ENCODE measurements at places on chromosomes 2 and 18.

DNA sequence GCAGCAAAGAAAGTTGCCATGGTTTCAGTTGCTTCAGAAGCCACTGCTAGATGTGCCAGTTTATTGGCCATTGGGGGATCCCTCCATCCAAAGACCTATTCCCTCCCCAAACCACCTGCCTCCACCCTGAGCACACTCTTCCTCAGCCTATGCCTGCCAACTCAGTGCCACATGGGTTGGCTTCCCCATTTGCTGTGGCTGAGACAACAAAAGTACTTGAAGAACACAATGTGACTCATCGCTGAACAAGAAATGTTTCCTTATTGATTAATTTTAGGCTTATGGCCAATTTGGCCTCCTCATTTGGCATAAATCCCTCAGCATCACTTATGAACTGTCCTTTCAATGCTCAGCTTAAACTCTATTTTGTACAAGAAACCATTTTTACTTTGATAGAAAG lies 215.9 kb downstream of the TMEM247 start:
- DNase-seq = no peak

DNA sequence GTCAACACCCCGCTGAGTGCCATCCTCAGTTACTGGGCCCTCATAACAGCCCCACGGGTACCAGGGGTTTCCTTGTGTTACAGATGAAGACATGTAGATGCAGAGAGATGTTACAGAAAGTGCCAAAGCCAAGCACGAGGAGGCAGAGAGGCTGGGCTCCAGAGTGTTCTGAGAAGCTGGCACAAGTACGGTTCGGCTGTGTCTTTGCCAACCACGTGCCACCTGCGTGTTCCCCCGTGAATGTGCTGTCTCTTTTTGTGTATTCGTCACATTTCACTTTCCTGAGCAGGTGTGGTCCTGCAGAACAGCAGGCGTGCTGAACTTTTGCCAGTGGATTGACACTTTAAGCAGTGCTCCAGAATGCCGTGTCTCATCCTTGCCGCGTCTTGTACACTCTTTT lies 124.6 kb downstream of the NCK2 start:
- no peak for DNase-seq

DNA sequence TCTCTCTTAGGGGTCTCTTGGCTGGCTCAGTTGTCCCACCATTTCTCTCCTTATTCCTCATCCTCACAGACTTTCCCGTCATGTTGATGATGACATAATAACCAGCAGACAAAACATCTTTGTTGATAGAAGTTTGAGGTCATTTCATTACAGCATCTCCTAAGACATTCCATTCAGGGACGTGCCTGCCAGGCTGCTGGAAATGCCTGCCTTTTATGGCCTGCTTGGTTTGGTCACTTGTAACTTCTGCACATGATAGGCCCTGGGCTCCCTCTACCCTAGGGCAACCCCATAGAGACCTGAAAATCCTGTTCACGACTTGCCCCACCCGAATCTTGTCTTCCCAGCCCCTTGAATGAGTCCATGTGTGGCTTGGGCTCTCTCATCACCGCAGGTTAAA lies 81.7 kb downstream of the SDC1 start:
- DNase-seq = no peak

GRCh38 chr2:236971919-236972381 lies 113.7 kb upstream of the COPS8 start:
- no peak for DNase-seq

GRCh38 chr2:22903616-22904015 lies 481.4 kb upstream of the KLHL29 start:
- no peak for DNase-seq

- DNase-seq = no peak
Measured at GRCh38 chr2:98839292-98839691, 96.7 kb downstream of the CRACDL start.

DNA sequence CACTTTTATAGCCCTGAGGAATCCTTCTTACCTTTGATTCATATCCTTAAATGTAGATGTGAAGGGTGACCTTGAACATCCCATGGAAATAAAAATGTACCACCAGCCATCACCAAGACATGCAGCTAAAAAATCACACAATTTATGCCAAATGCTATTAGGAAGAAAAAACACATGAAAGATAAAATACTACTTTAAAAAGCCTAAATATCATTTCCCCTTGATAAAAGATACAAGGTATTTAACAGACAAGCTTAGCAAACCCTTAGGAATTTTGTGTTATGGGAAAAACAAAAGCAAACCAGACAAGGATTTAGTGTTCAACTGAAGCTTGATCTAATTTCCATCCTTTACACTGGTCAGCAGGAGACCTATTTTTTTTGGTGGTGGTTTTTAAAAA lies 255.0 kb downstream of the ICOS start:
- no peak for DNase-seq

GRCh38 chr2:39476524-39476923 lies 39.4 kb upstream of the MAP4K3 start:
- DNase-seq = no peak

- DNase-seq = no peak
Measured at GRCh38 chr18:48833701-48834412, 116.9 kb downstream of the SMAD7 start.

DNA sequence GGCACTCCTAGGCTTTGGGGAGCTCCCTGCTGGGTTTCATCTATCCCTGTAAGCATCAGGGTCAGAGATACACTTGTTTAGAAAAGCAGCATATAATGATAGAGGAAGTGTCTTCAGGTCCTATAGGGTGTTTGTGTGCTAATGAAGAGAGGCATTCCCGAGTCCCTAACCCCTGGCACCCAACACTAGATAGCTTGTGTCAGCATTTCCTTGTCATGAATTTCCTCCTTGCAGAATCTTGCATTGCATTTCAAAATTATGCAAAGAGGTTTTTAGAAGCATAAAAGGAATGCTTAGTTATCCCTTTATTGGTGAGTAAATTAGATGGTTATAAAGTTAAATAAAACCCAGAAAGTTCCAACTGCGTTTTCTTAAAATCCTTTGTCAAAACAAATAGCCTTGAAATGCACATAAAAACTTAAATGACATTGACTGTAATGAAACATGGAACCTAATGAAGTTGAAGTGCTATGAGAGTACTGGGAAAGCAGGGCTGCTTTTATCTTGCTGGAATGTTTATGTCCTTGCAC lies 63.7 kb upstream of the LHCGR start:
- DNase-seq = no peak

GRCh38 chr2:197358931-197359330 lies 48.4 kb upstream of the ANKRD44 start:
- no peak for DNase-seq

DNA sequence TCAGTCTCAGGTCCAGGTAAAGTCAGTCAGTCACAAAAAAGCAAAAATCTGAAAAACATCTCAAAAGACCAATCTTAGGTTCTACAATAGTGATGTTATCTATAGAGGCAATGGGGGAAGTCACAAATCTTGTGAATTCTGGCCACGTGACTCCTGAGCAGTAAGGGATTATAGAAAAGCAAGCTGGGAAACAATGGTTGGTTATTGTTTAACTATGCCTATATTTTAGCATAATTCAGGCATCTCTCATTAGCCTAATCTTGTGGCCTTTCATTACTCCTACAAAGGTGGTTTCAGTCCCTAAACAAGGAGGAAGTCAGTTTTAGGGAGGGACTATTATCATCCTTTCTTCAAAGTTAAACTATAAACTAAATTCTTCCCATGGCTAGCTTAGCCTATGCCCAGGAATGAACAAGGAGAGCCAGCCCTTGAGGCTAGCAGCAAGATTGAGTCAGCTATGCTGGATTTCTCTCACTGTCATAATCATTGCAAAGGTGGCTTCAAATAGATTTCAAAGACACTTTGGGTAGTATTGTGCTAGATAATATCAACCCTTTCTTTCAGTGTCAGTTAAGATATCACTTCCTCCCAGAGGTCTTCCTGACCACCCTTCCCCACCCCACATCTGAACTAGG lies 56.4 kb upstream of the ITGA6 start:
- no peak for DNase-seq

DNA sequence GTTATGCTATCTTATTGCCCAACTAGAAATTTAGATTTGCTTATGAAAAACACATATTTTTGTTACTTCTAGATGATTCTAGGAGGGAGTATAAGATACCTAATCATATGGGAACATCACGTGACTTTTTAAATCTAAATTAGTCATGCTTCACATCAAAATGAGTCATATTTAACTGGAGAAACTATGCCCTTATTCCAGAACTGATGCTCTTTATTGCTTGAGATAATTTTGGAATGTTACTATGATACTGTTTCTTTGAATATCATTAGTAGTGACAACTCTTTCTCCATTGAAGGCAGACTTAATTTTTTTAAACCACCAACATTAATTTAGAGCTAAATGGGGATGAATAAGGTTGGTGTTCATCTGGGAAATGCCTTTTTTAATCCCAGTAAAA lies 19.9 kb upstream of the ELAC1 start:
- no peak for DNase-seq

DNA sequence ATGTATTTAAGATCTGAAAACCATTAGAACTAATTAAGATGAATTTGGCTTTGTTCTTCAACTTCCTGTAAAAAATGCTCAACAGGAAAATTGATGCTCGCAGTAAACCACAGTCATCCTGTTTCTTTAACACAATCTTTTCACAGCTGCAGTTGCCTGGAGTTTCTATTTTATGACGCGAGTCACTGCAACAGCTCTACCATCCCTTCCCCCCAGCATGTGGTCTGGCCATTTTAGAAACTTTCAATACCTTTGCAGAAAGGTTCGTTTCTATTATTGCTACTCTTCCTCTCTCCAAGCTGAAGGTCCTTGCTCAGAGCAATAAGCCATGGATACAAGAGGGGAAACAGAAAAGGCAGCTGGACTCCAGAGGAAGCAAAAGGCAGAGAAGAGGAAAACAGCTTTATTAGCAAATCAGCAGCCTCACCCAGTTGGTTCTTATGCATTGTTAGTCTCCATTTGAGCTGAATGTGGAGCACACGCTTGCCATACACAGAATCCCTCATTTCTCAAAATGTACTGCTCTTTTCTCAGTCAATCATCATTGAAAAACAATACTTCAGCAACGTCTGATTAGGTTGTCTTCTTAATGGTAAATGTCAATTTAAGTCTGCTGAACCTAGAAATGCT lies 3.9 kb downstream of the WIPF1 start:
- DNase-seq = peak; percentile 63

- no peak for DNase-seq
Measured at GRCh38 chr2:187939180-187939579, 352.5 kb upstream of the GULP1 start.

GRCh38 chr2:143545949-143546255 lies 416.7 kb downstream of the ARHGAP15 start:
- peak; percentile 60 for DNase-seq

DNA sequence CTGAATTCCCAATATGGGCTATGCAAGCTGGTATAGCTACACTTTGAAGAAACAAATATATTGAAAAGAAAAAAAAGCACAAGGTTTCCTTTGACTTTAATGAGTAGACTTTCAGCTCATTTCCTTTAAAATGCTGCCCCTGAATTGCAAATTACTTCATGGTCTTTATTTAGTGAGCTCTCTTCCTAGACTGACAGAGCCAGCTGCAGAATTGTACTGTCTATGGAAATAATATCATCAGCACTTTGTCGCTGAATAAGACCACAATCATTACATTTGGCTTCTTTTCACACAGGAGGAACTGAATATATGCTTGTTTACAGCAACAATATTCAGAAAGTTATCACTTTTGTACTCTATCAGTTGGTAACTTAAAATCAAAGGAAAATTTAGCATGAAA lies 41.7 kb downstream of the ARL5A start:
- DNase-seq = peak; percentile 47

GRCh38 chr2:30522421-30522820 lies 75.4 kb downstream of the LCLAT1 start:
- no peak for DNase-seq

DNA sequence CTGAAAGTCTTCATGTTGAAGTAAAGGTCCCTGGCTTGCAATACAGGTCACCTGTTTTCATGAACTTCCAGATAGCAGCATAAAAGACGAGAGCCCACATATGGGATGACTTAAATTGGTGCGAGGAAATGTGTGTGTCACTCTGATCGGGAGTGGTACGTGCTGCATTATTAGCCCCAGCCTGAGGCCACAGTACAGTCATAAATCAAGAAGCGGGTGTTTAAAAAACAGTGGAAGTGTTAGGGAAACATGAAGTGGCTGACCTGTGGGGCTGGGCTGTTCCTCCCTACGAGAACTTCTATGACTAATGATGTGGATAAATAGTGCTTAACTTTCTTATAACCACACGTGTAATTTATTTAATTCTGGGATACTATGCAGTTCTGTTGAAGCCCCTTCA lies 24.4 kb downstream of the RDH14 start:
- no peak for DNase-seq

- peak; percentile 51 for DNase-seq
Measured at GRCh38 chr2:45229411-45229810, 220.2 kb upstream of the SIX2 start.

- DNase-seq = no peak
Measured at GRCh38 chr2:168584911-168585310, 128.8 kb downstream of the CERS6 start.

GRCh38 chr2:176076063-176076462 lies 7.7 kb downstream of the EVX2 start:
- no peak for DNase-seq

DNA sequence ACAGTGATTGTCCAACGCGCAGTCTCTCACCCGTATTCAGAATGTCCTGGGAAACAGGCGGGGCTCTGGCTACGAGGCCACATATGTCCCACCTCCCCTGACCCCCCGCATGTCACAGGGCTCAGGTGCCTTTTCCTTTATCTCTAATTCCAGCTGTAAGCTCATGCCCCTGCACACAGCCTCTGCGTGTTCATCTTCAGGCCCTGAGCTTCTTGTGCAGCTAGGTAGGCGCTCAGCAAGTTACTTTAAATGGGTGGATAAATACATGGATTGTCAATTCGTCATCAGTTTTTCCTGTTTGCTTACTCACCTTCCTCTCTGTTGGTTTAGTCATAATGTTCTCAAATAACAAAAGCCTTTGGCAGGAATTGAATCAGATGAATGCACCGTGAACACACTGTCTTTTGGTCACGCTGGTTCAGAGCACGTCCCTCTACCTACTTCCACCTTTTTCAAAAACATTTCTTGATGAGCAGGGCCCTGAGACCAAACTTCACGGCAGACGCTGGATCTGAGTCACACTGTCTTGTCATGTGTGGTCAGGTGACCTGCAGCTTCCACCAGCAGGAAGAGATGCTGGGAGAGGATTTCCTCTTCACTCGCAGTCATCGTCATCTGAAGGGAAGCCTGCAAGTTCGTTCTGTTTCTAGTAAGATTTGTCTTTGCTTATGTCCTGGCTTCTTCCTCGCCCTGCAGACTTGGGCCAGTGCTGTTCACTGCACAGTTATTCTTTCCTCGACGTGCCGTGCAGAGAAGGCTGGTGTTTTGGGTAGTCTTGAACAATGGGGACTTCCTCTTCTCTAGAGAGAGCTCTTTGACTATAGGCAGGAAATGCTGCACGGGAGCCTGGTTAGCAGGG lies 138.1 kb downstream of the PTGR3 start:
- DNase-seq = peak; percentile 44

GRCh38 chr2:67922080-67922785 lies 140.6 kb downstream of the C1D start:
- no peak for DNase-seq

GRCh38 chr2:53424902-53425301 lies 342.7 kb upstream of the CHAC2 start:
- no peak for DNase-seq

GRCh38 chr2:140600116-140600515 lies 1530.7 kb downstream of the LRP1B start:
- no peak for DNase-seq

GRCh38 chr2:231672617-231673347 lies 35.5 kb upstream of the PTMA start:
- DNase-seq = no peak
